Activated CD4-positive, alpha-beta T cell treated with anti-CD3 and anti-CD28 coated beads, Interleukin-2, amount 10 ng/mL, durations not matched to agents 24 days and 14 days (primary cell): ENCODE measurements at places on chromosomes 3 and 15. TPM values are rescaled to one million over a fixed set of nuclear protein-coding genes. Genes with fewer than 3 reads are reported as not detected.

DNA sequence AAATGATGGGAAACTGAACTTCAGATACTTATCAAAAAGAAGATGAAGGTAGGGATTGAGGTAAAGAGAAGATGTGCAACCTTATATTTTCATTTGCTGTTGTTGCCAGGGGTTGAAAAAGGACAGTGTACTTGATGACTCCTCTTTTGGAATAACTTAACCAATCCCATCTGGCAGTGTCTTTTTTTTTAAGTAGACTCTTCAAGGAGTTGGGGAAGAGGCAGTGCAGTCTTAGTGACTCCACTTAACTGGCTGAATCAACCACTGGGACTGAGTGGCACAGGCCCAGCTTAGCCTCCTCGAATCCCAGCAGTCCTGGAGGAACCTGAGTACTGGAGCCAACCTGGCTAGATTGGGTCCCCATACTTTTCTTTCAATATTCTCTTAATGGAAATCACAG, 27.3 kb upstream of the FILIP1L start:
- DNase-seq, result no peak

DNA sequence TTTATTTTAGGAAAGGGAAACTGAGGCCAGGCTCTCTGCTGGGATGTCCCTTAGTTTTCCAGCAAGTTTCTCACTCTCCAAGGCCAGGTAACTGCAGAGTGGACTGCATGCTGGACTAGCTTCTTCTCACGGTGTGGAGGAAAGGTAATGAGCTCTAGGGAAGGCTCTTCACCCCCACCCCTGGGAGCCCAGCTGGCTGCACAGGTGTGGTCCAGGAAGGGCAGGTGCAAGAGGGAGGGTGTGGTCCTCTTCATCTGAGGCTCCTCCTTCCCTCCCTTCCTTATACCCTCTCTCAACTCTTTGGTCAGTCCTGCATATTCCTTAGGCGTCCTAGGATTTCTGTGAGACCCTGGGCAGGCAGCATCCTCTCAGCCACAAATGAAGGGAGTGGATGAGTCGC, 33.9 kb downstream of the RNU5B-1 start:
- DNase-seq, result no peak

GRCh38 chr15:70437882-70438451, 325.4 kb downstream of the UACA start:
- no peak for DNase-seq

The IL5RA gene
- not detected in 2 replicates for total RNA-seq

DNA sequence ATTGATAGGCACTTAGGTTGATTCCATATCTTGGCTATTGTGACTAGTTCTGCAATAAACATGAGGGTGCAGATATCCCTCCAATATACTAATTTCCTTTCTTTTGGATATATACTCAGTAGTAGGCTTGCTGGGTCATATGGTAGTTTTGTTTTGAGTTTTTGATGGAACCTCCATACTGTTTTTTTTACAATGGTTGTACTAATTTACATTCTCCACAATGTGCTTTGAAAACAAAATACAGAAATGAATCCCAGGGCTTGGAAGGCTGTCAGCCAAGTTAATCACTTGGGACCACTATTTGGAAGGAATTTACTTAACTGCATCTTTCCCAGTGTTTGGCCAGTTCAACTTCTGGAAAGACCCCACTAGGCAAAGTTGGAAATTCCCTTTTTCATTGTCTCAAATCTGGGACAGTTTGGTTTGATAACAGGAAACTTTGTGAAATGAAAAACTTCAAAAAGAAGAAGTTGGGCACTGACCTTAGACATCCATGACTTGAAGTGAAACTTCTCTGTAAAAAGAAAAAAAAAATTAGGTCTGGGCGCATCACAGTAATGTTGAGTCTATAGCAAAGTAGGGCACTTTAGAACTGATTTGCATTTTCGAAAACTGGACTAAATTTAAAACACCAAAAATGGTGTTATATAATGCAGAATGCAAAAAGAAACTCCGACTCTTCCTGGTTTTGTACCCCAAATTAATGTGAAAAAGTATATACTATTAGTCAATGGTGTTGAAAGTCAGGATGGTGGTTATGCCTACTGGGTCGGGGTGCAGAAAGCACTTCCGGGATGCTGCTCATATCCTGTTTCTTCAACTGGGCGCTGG, 6.0 kb downstream of the CTSH start:
- no peak for DNase-seq

The SEMA3B gene
- total RNA-seq, result 0.45 and 0.82 TPM in 2 replicates

DNA sequence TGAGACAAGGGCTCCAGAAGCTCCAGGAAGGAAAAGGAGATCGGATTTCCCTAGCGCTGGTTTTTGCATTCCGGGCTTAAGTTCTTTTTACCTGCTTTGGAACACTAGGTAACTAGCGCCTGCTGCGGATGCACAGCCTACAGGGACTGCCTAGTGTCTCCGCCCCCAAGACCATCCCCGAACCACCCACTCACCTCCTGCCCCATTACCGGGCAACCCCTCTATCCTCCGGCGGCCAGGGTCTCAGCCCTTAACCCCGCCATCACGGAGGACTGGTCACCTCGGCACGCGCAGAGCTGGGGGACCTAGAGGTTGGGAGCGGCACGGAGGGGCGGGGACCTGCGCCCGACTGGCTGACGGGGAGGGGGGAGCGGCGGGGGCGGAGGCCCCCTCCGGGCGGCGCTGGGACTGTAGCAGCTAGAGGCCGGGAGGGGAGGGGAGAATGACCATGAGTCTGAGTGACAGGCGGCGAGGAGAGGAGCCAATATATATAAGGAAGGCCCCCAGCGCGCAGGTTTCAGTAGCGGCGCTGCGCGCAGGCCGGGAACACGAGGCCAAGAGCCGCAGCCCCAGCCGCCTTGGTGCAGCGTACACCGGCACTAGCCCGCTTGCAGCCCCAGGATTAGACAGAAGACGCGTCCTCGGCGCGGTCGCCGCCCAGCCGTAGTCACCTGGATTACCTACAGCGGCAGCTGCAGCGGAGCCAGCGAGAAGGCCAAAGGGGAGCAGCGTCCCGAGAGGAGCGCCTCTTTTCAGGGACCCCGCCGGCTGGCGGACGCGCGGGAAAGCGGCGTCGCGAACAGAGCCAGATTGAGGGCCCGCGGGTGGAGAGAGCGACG, at the start of gene DLL4:
TSS of gene DLL4 (plus strand) at position 520 of the 839 bp plus-strand sequence. CDS start 329 bp downstream, outside the sequence.
- DNase-seq, result peak; percentile 82
